ENCODE measurements at places on chromosomes 4 and X. TPM values are rescaled to one million over a fixed set of nuclear protein-coding genes. Genes with fewer than 3 reads are reported as not detected.
A peak's percentile ranks its signal among the peaks of the same experiment; 100 is the strongest.

GRCh38 chr4:117417856-117418255, 332.5 kb upstream of the TRAM1L1 start:
- no peak for DNase-seq
- H3K4me3 ChIP-seq, result no peak overlapping the region
- H3K27ac ChIP-seq, result no peak overlapping the region
- no peaks in the 10 kb centered on the region for H3K36me3 ChIP-seq
- H3K4me1 ChIP-seq, result no peaks in the 10 kb centered on the region

GRCh38 chrX:85309717-85310116, 65.9 kb downstream of the ZNF711 start:
- no peaks in the 10 kb centered on the region for H3K4me1 ChIP-seq
- no peaks in the 10 kb centered on the region for H3K27me3 ChIP-seq
- no peak overlapping the region for H3K4me3 ChIP-seq
- DNase-seq, result no peak
- no peak overlapping the region for H3K27ac ChIP-seq

GRCh38 chr4:124015766-124016165, 619.2 kb downstream of the SPRY1 start:
- no peak for DNase-seq
- H3K27ac ChIP-seq, result no peak overlapping the region
- H3K4me1 ChIP-seq, result no peaks in the 10 kb centered on the region
- no peak overlapping the region for H3K4me3 ChIP-seq
- no peaks in the 10 kb centered on the region for H3K36me3 ChIP-seq

- H3K4me3 ChIP-seq, result no peak overlapping the region
- DNase-seq, result no peak
- H3K36me3 ChIP-seq, result no peaks in the 10 kb centered on the region
- H3K27me3 ChIP-seq, result no peaks in the 10 kb centered on the region
Observed at GRCh38 chr4:100632163-100632562, 114.3 kb upstream of the EMCN start.

Gene TMEM47
- not detected for total RNA-seq

GRCh38 chr4:2866891-2867290, 23.2 kb downstream of the ADD1 start:
- no peak for DNase-seq
- no peak overlapping the region for H3K4me3 ChIP-seq
- peaks cover 53% of the 10 kb centered on the region for H3K4me1 ChIP-seq
- no peaks in the 10 kb centered on the region for H3K27me3 ChIP-seq
- peak overlapping the region; percentile 53 for H3K27ac ChIP-seq
- no peaks in the 10 kb centered on the region for H3K36me3 ChIP-seq

GRCh38 chrX:23742697-23743622, at the start of gene ACOT9:
Gene ACOT9, minus strand, starts transcription at chrX:23743276. Its CDS starts 132 bp downstream, at chrX:23743144.
- peak within 1 kb of the TSS; percentile 88 for H3K4me3 ChIP-seq
- H3K4me1 ChIP-seq, result peaks cover 21% of the 10 kb centered on the region
- no peaks in the 10 kb centered on the region for H3K27me3 ChIP-seq
- H3K36me3 ChIP-seq, result no peaks in the 10 kb centered on the region
- peak; percentile 66 for DNase-seq
- H3K27ac ChIP-seq, result peak within 1 kb of the TSS; percentile 87

Gene CDX4
- not detected for total RNA-seq

DNA sequence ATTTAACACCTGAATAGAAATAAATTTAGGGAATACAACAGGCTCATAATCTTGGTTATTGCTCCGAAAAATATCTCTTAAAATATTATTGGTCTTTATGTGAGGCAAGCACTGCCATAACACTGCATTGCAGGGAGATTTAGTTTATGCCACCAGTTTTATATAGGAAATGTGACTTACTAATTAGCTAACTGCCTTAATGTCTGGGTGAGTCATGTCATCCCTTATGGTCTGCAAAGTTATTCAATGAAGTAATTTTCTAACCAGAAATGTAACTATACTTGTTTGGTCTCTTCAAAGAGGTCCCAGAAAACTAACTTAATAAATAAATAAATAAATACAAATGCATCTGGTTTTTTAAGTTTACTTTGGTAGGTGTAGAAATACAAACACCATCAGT, 597.2 kb downstream of the GALNTL6 start:
- no peak overlapping the region for H3K27ac ChIP-seq
- H3K4me1 ChIP-seq, result no peaks in the 10 kb centered on the region
- no peak overlapping the region for H3K4me3 ChIP-seq
- no peaks in the 10 kb centered on the region for H3K27me3 ChIP-seq

Gene SMR3B
- not detected for total RNA-seq

DNA sequence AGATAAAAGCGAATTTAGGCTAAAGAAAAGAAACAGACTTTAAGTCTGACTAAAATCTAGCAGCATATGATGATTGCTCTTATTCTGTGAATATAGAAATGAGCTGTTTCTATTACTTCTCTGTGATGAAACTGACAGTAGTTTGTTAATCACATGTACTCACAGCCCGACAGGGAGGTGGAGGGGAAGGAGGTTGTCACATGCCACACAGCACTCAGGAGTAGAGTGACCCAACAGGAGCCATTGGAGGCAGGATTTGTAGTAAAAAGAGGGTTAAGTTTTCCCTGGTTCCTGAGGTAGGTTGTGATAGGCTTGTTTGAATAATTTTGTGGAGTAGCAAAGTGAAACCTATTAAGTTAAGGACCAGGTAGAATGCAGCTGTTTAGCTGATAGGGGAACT, 495.9 kb downstream of the CENPC start:
- H3K36me3 ChIP-seq, result no peaks in the 10 kb centered on the region
- H3K27ac ChIP-seq, result no peak overlapping the region
- DNase-seq, result no peak
- no peaks in the 10 kb centered on the region for H3K4me1 ChIP-seq
- H3K27me3 ChIP-seq, result no peaks in the 10 kb centered on the region

All from T-helper 17 cell (primary cell).